ENCODE measurements at places on chromosomes 7 and 10.

GRCh38 chr7:1141651-1142050, 18.3 kb downstream of the ZFAND2A start:
- DNase-seq, result no peak

DNA sequence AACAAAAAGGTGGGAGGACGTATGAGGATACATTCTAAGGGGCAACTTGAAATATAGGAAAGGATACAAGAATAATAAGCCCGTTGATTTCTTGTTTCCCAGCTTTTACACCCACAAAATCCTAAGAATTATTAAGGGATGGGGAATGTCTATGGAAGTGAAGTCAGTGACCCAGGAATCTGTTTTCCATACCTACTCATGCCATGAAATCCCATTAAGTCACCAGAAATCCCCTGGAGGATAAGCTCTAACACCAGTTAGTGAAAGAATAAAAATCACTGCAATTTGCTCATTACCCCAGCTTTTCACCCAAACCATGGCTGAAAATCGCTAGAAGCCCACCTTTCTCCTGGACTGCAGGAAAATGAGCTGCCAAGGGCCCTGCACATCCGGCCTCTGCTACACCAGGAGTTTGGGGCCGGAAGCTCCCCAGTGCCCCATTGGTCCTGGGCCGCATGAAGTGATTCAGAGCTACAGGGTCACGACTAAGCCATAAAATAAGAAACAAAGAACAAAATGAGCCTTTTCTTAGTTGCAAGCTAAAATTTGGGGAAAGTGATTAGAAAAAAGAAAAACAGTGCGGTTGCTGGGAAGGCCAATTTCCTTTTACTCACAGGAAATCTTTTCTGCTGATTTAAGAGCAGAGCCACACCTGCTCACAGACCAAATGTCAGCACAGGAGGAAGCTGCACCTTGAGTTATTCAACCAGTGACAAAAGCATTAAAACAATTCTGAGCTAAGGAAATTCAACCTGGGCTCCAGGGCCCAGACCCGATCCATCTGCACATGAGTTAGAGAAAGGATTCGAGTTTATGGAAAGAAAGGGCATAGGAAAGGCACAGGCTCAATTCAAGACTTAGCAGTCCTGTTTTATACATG, 40.3 kb downstream of the HIPK2 start:
- no peak for DNase-seq

GRCh38 chr10:76236356-76236755, 804.9 kb downstream of the LRMDA start:
- DNase-seq, result no peak

- DNase-seq, result no peak
These were observed 88.5 kb downstream of the THSD7A start for GRCh38 chr7:11743548-11743947.

DNA sequence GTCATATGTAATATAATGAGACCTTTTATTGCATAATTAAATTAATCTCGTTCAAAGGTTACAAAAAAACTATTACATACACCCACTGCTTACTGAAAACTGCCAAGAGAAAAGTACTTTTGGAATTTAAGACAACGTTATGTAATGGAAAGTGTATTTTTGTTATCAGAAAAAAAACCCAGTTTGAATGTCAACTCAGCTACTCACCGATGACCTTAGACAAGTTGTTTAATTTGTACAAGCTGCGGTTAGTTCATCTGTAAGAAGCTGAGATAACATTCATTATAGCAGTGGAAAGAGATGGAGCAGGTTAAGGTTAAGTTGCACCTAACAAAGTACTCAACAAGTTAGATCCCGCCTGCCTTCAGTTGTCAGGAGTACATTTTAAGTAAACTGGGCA, 1.1 kb downstream of the PSMA2 start:
- no peak for DNase-seq

DNA sequence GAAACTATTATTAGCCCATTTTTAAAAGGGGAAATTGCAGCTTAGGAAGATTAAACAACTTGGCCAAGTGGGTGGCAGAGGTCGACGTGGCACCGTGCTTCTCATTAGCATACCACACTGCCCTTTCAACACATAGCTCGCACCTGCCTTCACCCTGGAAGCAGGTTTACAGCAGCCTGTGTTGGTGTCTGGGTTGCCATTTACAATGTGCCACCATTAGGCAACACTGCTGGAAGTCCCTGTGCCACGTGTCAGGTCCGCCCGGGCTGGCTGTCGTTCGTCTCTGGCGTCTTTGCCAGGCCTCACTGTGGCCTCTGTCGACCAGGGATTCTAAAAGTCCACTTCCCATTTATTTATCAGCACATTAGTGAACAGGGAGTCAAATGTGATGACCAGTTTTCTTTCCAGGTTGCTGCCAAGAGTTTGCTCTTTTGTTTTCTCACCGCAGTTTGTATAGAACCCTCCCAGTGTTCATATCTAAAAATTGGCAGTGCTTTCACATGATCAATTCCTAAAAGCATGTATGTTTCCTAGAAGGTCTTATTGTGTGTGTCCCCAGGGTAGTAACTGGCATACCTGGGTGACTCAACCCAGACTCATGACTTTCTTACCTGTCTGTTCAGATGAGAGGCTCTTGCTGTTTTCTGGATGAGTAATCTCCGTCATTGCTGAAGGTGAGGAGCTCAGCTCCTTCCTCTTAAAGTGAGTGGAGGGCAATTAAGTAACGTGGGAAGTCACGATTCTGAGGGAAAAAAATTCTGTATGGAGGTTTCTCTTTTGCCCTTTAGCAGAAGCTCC, 9.2 kb downstream of the INSIG1 start:
- no peak for DNase-seq

DNA sequence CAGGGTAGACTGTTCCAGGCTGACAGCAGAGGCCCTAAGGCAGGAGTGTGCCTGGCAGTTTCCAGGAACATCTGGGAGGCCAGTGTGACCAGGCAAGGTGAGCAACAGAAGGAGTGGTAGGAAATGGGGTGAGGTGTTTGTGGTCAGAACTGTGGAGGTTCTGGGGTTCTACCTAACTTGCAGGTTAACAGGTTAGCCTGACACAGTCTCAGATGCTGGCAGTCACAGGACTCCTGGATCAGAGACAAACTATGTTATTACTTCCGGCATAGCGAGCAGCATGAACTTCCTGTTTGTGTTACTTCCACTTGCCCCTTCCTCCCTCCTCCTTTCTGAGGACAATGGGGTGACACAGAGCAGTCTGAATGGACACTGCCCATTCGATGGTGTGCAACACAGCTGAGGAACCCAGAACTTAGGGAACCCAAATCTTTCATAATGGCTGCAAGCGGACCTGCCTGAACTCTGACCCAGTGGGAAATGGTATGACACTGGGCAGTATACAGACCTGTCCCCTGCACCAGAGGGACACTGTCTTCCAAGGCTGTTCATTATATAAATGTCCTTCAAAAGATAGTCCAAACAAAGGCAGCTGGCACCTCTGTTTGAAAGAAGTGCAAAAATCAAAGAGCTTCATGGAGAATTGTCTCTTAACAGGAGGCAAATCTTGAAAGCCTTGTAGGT, 3.9 kb upstream of the SAR1A start:
- no peak for DNase-seq
